ENCODE measurements at places on chromosomes 5 and 9. TPM values are rescaled to one million over a fixed set of nuclear protein-coding genes. Genes with fewer than 3 reads are reported as not detected.

The UGT3A2 gene
- total RNA-seq: 0.15 TPM

The ECM2 gene
- not detected for total RNA-seq

The RALGPS1 gene
- total RNA-seq: 3.4 TPM

The PCDHB5 gene
- not detected for total RNA-seq

The PCDHGC5 gene
- total RNA-seq: not detected

The CTSV gene
- total RNA-seq: 0.73 TPM

The STC2 gene
- 23.8 TPM for total RNA-seq

The C5orf52 gene
- total RNA-seq: not detected

The ARL14EPL gene
- total RNA-seq: not detected

The SHB gene
- 0.93 TPM for total RNA-seq

The CXCL14 gene
- not detected for total RNA-seq

The MAMDC4 gene
- 12.5 TPM for total RNA-seq

The EQTN gene
- total RNA-seq: not detected

GRCh38 chr9:14863402-14863801 is 46.8 kb downstream of the FREM1 start:
- H3K36me3 ChIP-seq: no peaks in the 10 kb centered on the region
- DNase-seq: no peak
- H3K27ac ChIP-seq: no peak overlapping the region

DNA sequence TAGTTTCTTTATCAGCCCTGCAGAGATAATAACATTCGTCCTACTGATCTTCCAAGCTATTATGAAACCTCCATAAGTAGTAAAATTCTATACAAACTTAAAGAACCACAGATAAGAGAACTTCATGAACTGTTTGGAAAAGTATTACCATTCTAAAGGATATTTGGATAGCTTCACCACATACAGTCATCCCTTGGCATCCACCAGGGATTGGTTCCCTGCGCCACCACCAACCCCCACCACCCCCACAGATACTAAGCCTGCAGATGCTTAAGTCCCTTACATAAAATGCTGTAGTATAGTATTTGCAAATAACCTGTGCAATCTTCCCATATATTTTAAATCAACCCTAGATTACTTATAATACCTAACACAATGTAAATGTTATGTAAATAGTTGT is 61.4 kb upstream of the SHISAL2B start:
- H3K4me3 ChIP-seq: no peak overlapping the region
- no peak for DNase-seq
- H3K27ac ChIP-seq: no peak overlapping the region
- H3K4me1 ChIP-seq: no peaks in the 10 kb centered on the region
- H3K27me3 ChIP-seq: peaks cover 19% of the 10 kb centered on the region

GRCh38 chr5:32428426-32428825 is 16.1 kb downstream of the ZFR start:
- DNase-seq: no peak
- H3K4me3 ChIP-seq: no peak overlapping the region
- H3K36me3 ChIP-seq: peaks cover 60% of the 10 kb centered on the region
- H3K27me3 ChIP-seq: no peaks in the 10 kb centered on the region
- peaks cover 23% of the 10 kb centered on the region for H3K4me1 ChIP-seq
- H3K27ac ChIP-seq: no peak overlapping the region

DNA sequence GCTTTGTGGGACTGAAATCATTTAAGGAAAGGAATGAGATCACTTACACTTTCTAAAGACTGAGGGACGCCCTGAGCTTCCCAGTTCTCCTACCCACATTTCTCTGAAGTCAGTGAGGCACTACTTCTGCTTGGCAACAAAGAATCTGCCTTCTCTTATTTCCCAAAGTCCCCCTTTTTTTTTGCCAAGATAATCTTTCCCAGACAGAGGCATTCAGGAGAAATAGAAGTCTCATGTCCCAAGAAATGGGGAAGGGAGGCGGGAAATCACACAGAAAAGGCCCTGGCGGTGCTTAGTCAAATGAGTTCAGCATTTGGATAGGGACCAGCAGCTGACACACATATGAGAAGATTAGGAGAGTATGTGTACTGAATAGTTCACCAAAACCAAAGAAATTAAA is 159.7 kb downstream of the MUSK start:
- no peak for DNase-seq
- H3K36me3 ChIP-seq: no peaks in the 10 kb centered on the region
- no peaks in the 10 kb centered on the region for H3K27me3 ChIP-seq
- H3K27ac ChIP-seq: no peak overlapping the region
- H3K4me1 ChIP-seq: no peaks in the 10 kb centered on the region

DNA sequence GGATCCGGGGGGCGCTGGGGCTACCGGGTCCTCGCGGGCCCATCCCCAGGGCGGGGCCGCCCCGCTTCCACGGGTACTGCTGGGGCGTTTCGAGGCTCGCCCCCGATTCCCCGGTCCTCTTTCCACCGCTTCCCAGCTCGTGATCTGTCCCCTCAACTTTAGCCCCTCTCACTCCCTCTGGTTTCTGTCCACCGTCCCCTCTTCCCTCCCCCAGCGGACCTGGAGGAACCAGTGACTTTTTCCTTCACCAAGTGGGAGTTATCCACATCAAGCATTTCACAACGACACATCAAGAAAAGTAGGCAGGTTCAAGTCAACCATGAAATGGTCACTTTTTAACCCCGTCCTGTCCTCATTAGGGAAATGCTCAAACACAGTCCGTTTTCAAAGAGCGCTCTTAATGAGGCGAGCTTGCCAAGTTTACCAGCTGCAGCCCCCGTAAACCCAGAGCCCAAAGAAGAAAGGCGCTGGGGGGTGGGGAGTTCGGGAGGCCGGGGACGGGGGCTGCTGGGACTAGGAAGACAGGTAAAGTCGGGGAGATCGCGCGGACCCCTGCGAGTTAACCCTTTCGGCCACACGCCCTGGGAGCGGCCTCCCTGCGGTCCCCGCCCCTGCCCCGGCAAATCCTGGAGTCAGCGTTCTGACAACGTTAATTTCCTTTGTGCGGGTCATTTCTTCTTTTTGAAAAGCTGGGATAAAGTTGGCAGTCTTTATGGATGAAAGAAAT is 2.1 kb upstream of the NFIB start:
- peaks cover 34% of the 10 kb centered on the region for H3K4me1 ChIP-seq
- H3K4me3 ChIP-seq: peak overlapping the region; percentile 67
- H3K27ac ChIP-seq: no peak overlapping the region

DNA sequence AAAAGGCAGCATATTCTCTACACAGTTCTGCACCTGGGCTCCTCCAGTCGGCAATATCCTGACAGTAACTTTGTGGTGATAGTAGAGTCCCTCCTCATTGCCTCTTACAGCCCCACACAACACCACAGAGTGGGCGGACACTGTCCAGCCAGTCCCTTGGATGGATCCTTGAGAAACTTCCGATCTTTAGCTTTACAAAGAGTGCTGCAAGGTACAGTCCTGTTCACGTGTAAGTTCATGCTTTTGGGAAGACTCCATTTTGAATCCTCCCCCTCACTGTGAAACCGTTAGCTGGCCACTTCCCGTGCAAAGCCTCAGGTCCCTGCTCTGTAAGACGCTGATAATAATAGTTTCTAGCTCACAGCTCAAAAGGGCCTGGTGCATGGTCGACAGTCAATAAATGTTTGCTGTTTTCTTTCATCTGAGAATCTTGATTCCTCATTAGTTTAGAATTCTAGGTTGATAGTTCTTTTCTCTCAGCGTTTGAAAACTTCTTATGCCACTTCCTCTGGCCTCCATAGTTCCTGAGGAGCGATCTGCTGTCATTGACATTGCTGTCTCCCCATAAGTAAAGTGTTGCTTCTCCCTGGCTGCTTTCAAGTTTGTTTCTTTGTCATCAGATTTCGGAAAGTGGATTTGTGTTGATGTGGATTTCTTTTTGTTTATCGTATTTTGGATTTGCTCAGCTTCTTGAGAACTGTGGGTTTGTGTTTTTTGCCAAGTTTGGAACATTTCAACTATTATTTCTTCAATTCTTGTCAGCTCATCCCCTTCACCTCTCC is 82.9 kb downstream of the COL23A1 start:
- no peak for DNase-seq
- H3K27ac ChIP-seq: no peak overlapping the region
- no peaks in the 10 kb centered on the region for H3K36me3 ChIP-seq

DNA sequence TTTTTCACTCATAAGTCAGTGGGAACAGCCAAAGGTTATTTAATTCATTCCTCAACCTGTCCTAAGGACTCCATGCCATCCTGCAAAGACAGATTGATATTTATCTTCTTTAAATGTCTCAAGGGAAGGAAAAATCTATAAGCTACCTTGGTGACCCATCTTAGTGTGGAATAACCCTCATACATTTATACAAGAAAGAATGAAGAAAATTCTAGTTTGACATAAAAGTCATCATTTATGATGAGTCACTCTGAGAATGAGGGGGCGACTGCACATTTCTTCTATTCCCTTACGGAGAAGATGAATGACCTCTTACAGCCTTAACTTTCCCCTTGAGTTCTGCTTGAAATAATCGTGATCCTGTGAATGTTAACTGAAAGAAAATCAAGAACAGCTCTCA is 26.8 kb upstream of the NUDT12 start:
- no peak overlapping the region for H3K27ac ChIP-seq
- no peak for DNase-seq
- H3K4me1 ChIP-seq: no peaks in the 10 kb centered on the region

- H3K27ac ChIP-seq: no peak overlapping the region
- no peaks in the 10 kb centered on the region for H3K27me3 ChIP-seq
- no peak for DNase-seq
- no peak overlapping the region for H3K4me3 ChIP-seq
Observed at GRCh38 chr9:26157411-26157810, 479.2 kb upstream of the TUSC1 start.

GRCh38 chr9:14926941-14927624 is 16.9 kb upstream of the FREM1 start:
- no peaks in the 10 kb centered on the region for H3K4me1 ChIP-seq
- H3K36me3 ChIP-seq: no peaks in the 10 kb centered on the region
- H3K4me3 ChIP-seq: no peak overlapping the region
- no peak for DNase-seq

GRCh38 chr5:170219615-170220014 is 13.2 kb upstream of the C5orf58 start:
- H3K4me1 ChIP-seq: no peaks in the 10 kb centered on the region
- H3K27ac ChIP-seq: no peak overlapping the region
- H3K36me3 ChIP-seq: no peaks in the 10 kb centered on the region
- no peak for DNase-seq
- H3K4me3 ChIP-seq: no peak overlapping the region

GRCh38 chr9:136359774-136360718 is 3.5 kb downstream of the DNLZ start:
- H3K4me3 ChIP-seq: no peak overlapping the region
- no peak overlapping the region for H3K27ac ChIP-seq
- H3K36me3 ChIP-seq: no peaks in the 10 kb centered on the region
- H3K27me3 ChIP-seq: no peaks in the 10 kb centered on the region
- no peak for DNase-seq
- H3K4me1 ChIP-seq: peaks cover 6% of the 10 kb centered on the region

DNA sequence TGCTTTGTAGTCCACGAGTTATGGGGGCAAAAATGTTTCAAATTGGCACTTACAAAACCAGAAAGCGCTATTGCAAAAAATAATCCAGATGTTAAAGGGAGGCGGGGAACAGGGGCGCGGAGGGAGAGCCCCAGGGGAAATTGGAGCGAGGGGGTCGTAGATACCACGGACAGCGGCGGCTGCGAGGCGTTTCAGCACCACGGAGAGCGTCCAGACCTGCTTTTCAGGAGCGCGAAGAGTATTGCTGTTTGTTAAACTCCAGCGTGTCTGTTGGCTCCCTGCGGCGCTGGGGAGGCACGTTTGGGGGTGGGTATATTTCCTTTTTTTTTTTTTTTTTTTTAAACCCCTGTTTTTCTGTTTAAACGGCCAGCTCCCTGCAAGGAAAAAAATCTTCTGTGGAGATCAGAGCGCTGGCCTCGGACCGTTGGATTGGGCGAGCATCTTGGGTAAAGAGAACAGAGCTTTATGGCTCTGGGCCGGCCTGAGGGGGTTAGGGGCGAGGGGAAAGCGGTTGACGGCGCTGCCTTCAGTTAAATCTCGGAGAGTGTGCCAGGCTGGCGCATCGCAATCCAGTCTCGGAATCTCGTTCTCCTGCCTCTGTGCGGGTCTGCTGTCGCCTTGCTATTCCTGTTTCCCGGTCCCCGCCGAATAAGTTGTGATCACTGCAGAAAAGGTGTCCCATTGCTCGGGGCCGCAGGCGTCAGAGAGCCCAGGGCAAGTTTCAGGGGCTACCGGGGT is at the start of gene GLRA1:
Gene GLRA1, minus strand, starts transcription at position 288 of the 738 bp plus-strand sequence. CDS start 302 bp downstream, outside the sequence.
- H3K27me3 ChIP-seq: peaks cover 4% of the 10 kb centered on the region
- no peak within 1 kb of the TSS for H3K27ac ChIP-seq
- DNase-seq: peak; percentile 46
- no peaks in the 10 kb centered on the region for H3K36me3 ChIP-seq
- H3K4me3 ChIP-seq: no peak within 1 kb of the TSS
- H3K4me1 ChIP-seq: no peaks in the 10 kb centered on the region

GRCh38 chr5:168360521-168361285 is 69.3 kb downstream of the WWC1 start:
- H3K36me3 ChIP-seq: no peaks in the 10 kb centered on the region
- no peak for DNase-seq
- no peak overlapping the region for H3K27ac ChIP-seq
- no peaks in the 10 kb centered on the region for H3K4me1 ChIP-seq
- peaks cover 2% of the 10 kb centered on the region for H3K27me3 ChIP-seq
- no peak overlapping the region for H3K4me3 ChIP-seq

GRCh38 chr9:3458806-3459475 is 66.9 kb downstream of the RFX3 start:
- no peaks in the 10 kb centered on the region for H3K27me3 ChIP-seq
- DNase-seq: no peak
- H3K27ac ChIP-seq: no peak overlapping the region
- H3K36me3 ChIP-seq: no peaks in the 10 kb centered on the region

DNA sequence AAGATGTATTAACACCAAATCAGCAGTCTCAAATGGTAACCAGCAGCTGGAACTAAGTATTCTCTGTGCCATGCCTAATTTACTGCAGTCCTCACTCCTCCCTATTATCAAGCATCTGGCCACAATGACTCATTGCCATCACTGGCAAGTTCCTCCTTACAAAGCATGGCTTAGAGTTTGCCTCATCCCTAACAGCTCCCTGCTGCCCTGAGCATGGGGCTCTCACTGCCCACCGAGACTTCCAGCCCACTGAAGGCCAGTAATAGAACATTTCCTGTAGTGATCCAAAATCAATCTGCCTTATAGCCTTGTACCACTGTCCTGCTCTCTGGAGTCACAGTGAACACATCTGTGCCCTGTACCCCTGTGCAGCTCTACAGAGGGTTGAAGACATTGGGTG is 211.9 kb upstream of the TRIM32 start:
- H3K4me1 ChIP-seq: peaks cover 2% of the 10 kb centered on the region
- H3K4me3 ChIP-seq: no peak overlapping the region
- H3K27ac ChIP-seq: no peak overlapping the region
- DNase-seq: no peak

DNA sequence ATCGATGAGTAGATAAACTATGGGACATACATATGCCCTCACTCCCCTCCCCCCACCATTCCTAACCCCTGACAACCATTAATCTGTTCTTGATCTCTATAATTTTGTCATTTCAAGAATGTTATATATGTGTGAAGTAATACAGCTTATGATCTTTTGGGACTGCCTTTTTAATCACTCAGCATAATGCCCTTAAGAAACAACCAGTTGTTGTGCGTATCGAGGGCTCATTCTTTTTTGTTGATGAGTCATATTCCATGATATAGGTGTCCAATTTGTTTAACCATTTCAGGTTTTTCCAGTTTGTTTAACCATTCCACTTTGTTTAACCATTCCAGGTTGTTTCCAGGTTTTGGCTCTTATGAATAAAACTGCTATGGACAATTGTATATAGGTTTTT is 75.6 kb downstream of the ARHGEF28 start:
- H3K4me1 ChIP-seq: no peaks in the 10 kb centered on the region
- no peak overlapping the region for H3K4me3 ChIP-seq
- H3K27me3 ChIP-seq: peaks cover 16% of the 10 kb centered on the region
- no peak for DNase-seq

GRCh38 chr5:180601591-180602480 is 10.5 kb upstream of the SCGB3A1 start:
- DNase-seq: no peak
- H3K27ac ChIP-seq: no peak overlapping the region
- no peak overlapping the region for H3K4me3 ChIP-seq
- H3K4me1 ChIP-seq: no peaks in the 10 kb centered on the region
- H3K27me3 ChIP-seq: no peaks in the 10 kb centered on the region
